Stimulated activated CD8-positive, alpha-beta memory T cell treated with anti-CD3 and anti-CD28 coated beads, Interleukin-7, amount 100 ng/mL, for 1 hour (primary cell): ENCODE measurements at places on chromosomes 3 and 15.

- no peak for DNase-seq
These were observed 23.8 kb downstream of the EFCAB12 start for GRCh38 chr3:129404610-129405009.

DNA sequence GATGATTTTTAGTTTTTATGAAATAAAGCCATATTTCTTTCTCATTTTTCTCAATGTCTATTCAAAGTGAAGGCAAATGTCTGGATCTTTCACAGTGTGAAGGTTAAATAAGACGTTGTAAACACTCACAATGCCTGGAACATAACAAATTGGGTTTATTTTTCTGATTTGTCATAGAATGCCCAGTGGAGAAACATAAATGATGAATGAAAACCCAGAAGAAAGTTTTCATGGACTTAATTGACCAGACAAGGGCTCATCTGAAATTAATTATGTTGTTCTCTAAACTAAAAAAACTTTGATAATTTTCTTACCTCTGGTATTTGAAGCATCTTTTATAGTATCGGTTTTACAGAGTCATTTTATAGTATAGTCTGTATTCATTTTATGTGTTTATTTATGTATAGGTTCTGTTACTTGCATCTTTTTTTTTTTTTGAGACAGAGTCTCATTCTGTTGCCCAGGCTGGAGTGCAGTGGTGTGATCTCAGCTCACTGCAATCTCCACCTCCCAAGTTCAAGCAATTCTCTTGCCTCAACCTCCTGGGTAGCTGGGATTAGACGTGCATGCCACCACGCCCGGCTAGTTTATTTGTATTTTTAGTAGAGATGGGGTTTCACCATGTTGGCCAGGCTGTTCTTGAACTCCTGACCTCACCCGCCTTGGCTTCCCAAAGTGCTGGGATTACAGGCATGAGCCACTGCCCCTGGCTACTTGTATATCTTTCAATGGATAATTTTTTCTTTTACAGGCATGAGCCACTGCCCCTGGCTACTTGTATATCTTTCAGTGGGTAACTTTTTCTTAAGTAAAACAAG lies 15.1 kb upstream of the BNIP2 start:
- DNase-seq, result no peak

- no peak for DNase-seq
These were observed 36.7 kb downstream of the CCDC33 start for GRCh38 chr15:74272812-74273211.

- no peak for DNase-seq
These were observed 38.6 kb downstream of the EPHA3 start for GRCh38 chr3:89145995-89146394.

GRCh38 chr3:172142864-172143451 lies 103.6 kb downstream of the FNDC3B start:
- no peak for DNase-seq

GRCh38 chr15:96947296-96948229 lies 617.1 kb downstream of the NR2F2 start:
- DNase-seq, result no peak

GRCh38 chr15:91884606-91885005 lies 31.1 kb downstream of the SLCO3A1 start:
- no peak for DNase-seq

GRCh38 chr3:107346564-107346963 lies 30.7 kb upstream of the CCDC54 start:
- no peak for DNase-seq

GRCh38 chr3:58217209-58217811 lies 6.5 kb upstream of the DNASE1L3 start:
- DNase-seq, result no peak

DNA sequence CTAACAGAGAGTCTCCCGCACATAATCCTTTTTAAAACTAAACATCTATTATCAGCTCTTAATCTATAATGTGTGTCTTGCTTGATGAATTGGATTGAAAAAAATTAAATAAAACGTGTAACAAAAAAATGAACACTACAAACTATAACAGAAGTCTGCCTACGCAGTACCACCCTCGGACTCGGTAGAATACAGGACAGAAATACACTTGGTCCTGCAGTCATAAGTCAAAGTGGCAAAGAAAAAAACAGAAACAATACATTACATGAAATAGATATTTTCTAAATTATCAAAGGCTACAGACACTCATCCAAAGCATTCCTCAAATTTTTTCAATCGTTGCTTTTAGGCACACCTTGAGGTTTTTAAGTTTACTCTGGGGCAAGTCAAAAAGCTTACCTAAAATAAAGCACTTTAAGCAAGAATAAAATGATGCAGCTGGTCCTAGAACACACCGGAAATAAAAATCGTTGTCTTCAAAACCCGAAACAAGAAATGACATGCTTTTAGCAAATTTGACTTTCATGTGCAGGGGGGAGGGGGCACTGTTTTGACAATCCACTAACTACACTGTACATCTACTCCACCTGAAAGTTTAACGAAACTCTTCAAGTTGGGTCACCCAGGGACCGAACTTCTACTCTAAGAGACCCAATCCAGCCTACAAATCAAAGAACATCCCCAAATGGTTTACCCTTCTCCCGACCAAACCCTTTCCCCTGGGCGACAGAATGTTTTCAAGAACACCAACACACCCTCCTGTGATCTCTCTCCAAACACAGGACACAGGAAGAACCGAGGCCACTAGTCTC lies 1.3 kb downstream of the ADAM10 start:
- DNase-seq, result no peak

GRCh38 chr15:90343302-90343790 lies 8.7 kb upstream of the ZNF774 start:
- DNase-seq, result no peak

DNA sequence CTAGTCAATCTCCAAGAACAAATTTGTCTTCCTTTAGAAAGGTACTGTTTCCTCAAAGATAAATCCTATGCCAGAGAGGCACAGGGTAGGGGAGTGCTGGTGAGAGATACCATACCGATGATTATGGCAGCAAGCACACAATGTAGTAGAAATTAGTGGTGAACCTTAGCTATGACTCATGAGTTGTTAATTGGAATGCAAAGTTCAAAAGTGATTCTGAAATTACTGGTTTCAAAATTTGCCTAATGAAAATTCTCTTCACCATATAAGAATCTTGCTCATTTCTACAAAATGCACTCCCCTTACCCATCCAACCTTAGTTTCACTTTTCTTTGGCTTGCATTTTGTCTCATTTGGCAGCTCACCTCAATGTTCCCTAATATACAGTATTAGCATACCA lies 139.5 kb upstream of the SLC2A2 start:
- DNase-seq, result no peak

DNA sequence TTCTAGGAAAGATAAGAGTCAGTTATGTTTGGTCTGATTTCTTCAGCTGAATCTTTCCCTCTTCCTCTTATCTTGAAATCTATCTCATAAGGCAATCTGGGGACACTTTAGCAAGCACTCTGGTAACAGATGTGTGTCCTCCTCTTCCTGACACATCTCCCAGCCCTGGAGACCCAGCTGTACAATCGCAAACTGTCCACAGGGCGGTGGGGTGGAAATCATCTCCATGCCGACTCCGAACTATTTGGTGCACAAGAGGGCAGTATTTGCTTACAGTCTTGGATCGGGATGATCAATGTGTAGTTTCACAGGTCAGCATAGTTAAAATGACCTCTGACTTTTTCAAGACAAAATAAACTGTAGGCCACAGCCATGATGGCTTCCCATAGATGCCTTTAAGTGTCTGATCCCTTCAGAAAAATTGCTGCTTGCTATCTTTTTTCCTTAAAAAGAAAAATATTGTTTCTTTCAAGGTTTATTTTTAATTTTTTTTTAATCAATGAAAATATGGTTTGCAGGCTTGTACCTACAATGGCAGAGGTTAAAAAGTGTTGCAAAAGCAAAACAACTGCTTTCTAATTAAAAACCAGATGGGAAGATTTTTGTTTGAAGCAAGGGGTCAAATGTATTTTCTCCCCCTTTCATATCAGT lies 17.7 kb downstream of the EEFSEC start:
- DNase-seq, result no peak

GRCh38 chr3:154973851-154974250 lies 106.3 kb upstream of the MME start:
- no peak for DNase-seq

DNA sequence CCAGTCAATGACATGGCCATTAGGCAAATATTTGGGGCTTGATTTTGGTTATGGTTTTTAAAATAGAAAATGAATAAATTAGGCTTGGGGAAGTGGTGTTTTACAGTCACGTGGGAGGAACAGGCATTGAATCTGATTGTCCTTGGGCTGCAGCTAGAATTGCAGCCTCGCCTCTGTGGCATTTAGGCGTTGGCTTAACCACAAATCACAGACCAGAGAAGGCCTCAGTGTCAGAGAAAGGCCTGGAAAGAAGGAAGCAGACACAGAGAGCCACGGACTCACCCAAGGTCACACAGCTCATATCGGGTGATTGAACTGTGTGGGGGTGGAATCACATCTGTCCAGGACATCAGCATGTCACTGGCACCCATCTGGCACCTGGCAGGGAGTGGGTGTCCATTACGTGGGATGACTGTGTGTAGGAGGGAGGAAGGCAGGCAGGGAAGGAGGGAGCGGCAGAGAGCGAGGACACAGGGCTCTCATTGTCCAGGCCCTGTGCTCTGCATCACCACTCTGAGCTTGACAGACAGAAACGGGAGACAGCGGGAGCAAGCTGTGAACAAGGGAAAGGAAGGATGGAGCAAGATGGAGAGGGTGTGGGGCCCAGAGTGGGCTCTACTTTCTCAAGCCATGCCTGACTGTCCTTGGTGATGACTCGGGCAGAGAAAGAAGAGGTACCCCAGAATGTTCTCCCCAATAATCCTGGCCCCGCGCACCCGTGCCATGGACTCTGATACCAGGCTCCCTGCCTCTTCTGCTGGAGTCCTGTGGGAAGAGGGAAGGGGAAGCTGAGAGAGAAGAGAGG lies 186.4 kb downstream of the FAM43A start:
- no peak for DNase-seq

DNA sequence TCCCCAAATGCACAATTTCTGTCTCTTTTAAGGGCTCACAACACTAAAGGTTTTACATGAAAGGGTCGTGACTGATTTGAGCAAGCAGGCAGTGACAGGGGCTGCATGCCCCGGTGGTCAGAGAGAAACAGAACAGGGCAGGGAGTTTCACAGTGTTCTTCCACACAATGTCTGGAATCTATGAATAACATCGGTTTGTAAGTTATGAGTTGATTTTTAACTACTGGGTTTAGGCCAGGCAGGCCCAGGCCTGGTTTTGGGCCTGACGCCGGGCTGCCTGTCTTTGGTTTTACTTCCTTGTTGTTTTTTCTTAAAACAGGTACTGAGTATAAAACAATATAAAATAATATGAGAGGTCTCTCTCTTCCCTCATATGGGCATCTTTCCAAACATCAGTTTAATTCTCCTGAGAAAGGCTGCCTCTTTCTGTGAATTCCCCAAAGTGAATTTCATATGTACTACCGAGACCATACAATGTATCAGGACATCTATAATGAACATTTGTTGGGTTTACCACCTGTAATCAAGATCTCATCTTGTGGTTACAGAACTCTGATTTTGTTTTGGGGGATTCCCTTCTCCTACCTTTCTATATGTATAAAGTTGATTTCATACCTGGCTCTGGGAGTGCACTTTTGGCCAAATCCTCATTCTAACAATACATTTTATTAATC lies 74.4 kb downstream of the CD200 start:
- no peak for DNase-seq

DNA sequence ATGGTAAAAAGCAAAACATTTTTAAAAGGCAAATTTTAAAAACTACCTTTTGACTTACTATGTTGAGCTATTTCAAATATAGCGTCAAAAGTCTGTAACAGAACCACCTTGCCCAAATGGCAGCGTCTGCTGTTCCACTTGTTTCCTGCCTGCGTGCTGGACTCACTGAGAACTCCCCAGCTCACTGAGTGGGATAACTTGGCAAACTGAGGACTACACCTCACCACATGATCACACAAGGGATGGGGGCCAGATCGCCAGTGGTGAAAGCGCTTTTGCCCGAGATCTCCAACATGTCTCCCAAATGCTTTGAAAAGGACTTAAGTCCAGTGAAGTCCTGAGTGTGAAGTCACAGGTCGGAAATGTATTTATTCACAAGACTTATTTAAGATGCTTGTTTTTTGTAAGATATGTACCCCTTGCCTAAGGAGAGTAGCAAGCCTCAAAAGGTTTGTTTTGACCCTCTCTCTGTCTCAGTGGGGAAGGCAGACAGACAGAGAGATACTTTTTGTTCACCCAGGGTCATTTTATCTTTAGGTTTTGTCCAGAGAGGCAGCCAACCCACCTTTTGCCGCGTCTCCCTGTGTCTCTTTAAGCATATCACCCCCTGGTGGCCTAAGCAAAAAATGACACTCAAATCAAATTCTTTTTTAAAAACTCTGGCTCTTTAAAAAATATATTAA lies 192.6 kb downstream of the PDZRN3 start:
- DNase-seq, result no peak

- peak; percentile 45 for DNase-seq
These were observed 32.8 kb downstream of the AKAP13 start for GRCh38 chr15:85412956-85413854.

DNA sequence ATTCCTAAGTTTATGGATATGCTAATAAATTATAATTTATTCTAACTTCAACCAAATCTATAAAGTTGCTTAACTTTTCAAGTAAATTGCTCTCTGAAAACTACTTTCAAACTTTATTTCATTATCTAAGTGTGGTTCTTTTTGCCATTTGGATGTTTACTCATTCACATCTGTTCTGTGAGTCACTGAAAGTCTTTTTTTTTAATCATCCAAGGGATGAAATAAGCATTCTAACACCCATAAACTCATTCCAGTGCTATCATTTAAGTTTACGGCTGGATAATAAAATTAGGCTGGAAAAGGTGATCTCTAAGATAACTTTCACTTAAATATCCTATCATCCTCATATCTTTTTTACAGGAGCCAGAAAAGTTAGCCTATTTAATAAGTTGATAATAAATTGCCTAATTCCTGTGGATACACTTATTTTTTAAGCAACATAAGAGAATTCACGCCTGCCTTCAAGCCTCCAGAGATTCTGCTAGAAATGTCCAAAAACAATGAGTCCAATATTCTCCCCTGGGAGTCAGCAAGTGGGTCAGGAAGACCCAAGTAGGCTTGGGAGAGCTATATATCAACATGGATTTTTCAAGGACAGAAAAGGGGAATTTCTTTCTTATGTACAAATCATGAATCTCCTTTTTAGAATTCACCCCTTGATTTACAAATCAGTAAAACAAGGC lies 25.8 kb downstream of the SCG3 start:
- DNase-seq, result no peak

- no peak for DNase-seq
These were observed 51.0 kb downstream of the ST8SIA2 start for GRCh38 chr15:92444631-92445030.

- no peak for DNase-seq
These were observed 53.3 kb upstream of the CHMP2B start for GRCh38 chr3:87173776-87174175.

DNA sequence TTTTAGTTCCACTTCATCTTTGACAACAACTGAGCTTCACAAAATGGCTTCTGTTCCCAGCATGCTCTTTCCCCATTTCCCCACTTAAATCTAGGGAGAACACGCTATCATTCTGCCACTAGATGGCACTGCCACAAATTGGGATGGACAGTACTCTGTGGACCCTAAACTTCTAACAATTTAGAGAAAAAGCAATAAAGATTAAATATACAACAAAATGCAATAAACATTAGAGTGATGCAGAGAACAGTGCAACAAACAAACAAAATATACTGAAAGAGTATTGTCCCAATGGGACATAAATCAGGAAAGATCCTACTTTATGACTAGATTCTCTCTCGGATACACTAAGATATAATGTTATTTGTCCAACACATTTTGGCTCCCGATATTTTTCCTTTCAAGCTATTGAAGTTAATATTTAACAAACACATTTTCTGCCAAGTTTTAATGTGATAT lies 169.7 kb upstream of the TMCO5A start:
- DNase-seq, result no peak
